ENCODE measurements at places on chromosomes 3 and 15. TPM values are rescaled to one million over a fixed set of nuclear protein-coding genes. Genes with fewer than 3 reads are reported as not detected.

ADCY5 gene
- 10.6 TPM for polyA plus RNA-seq

DUOXA1 gene
- polyA plus RNA-seq: 0.15 TPM

PRKAR2A gene
- 28.6 TPM for polyA plus RNA-seq

ZKSCAN7 gene
- polyA plus RNA-seq: 8.4 TPM

CD96 gene
- polyA plus RNA-seq: 4.1 TPM

GRCh38 chr3:107798381-107798780 lies 275.6 kb downstream of the BBX start:
- DNase-seq: no peak
- peaks cover 49% of the 10 kb centered on the region for H3K36me3 ChIP-seq
- no peak overlapping the region for H3K4me3 ChIP-seq
- H3K27ac ChIP-seq: no peak overlapping the region
- H3K4me1 ChIP-seq: peaks cover 4% of the 10 kb centered on the region
- no peaks in the 10 kb centered on the region for H3K27me3 ChIP-seq

- H3K4me3 ChIP-seq: no peak overlapping the region
- DNase-seq: no peak
- H3K27ac ChIP-seq: no peak overlapping the region
- H3K4me1 ChIP-seq: no peaks in the 10 kb centered on the region
Observed at GRCh38 chr15:91231703-91232102, 131.6 kb downstream of the SV2B start.

GRCh38 chr3:134066651-134067530 lies 37.2 kb upstream of the SLCO2A1 start:
- peak; percentile 66 for DNase-seq
- peak overlapping the region; percentile 80 for H3K27ac ChIP-seq
- H3K36me3 ChIP-seq: no peaks in the 10 kb centered on the region
- H3K4me3 ChIP-seq: no peak overlapping the region
- H3K4me1 ChIP-seq: peaks cover 25% of the 10 kb centered on the region

GRCh38 chr15:84653584-84653909 lies 536 bp downstream of the WDR73 start:
- peak overlapping the region; percentile 74 for H3K27ac ChIP-seq
- DNase-seq: no peak
- H3K4me3 ChIP-seq: peak overlapping the region; percentile 87
- peaks cover 31% of the 10 kb centered on the region for H3K36me3 ChIP-seq

DNA sequence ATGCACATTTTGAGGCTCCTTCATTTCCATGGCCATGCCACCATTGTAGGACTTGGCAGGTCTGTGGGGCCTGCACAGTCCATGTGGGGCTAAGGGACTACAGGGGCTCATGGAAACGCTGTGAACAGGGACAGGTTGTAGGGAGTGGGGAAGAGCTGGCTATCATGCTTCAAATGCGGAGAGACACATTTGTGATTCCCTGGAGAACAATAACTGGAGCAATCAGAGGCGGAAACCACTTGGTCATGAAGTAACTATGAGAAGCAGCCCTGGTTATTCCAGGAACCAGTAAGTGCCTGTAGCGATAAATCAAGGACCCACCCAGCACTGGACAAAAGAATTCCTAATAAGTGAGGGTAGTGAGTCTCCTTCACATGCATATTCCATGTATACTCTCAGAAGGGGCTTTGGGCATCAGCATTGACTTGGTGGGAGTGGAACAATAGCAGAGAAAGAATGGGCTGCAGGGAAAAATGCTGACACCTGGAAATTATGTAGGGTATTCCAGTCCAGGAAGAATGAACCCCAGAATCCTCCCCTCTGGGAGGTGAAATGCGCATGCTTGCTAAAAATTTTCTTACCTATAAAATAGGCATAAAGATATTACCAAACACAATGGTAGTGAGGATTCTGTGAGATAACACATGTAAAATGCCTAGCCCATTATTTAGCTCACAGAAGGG lies 251.4 kb upstream of the ROPN1 start:
- no peaks in the 10 kb centered on the region for H3K4me1 ChIP-seq
- DNase-seq: no peak
- no peak overlapping the region for H3K4me3 ChIP-seq
- H3K27ac ChIP-seq: no peak overlapping the region

- H3K27me3 ChIP-seq: no peaks in the 10 kb centered on the region
- no peak for DNase-seq
- H3K4me3 ChIP-seq: no peak overlapping the region
- H3K27ac ChIP-seq: no peak overlapping the region
- H3K4me1 ChIP-seq: no peaks in the 10 kb centered on the region
- no peaks in the 10 kb centered on the region for H3K36me3 ChIP-seq
Observed at GRCh38 chr3:161348796-161349400, 22.4 kb downstream of the SPTSSB start.

DNA sequence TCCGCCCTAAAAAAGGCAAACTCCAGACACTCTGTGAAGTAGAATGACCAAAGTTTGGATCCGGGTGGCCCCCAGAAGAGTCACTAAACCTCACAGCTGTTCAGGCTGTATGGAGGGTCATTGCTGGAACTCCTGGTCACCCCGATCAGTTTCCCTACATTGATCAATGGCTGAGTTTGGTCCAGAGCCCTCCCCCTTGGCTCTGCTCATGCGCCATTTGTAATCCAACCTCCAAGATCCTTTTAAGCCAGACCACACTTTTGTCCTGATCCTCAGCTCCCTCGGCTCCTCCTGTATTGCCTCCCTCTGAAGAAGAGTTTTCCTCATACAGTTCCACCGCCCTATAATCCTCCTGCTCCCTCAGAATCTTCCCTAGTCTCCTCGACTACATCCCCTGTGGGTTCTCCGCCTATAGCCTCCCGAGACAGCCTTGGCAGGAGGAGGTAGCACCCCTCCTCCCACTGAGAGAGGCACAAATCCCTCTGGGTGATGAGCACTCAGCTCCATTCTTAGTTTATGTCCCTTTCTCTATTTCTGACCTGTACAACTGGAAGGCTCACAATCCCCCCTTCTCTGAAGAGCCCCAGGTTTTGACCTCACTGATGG lies 42.2 kb downstream of the ZBTB11 start:
- H3K27me3 ChIP-seq: no peaks in the 10 kb centered on the region
- no peak overlapping the region for H3K4me3 ChIP-seq
- DNase-seq: no peak

GRCh38 chr3:45170096-45170495 lies 23.9 kb upstream of the CDCP1 start:
- H3K4me3 ChIP-seq: no peak overlapping the region
- DNase-seq: no peak
- H3K27me3 ChIP-seq: no peaks in the 10 kb centered on the region

DNA sequence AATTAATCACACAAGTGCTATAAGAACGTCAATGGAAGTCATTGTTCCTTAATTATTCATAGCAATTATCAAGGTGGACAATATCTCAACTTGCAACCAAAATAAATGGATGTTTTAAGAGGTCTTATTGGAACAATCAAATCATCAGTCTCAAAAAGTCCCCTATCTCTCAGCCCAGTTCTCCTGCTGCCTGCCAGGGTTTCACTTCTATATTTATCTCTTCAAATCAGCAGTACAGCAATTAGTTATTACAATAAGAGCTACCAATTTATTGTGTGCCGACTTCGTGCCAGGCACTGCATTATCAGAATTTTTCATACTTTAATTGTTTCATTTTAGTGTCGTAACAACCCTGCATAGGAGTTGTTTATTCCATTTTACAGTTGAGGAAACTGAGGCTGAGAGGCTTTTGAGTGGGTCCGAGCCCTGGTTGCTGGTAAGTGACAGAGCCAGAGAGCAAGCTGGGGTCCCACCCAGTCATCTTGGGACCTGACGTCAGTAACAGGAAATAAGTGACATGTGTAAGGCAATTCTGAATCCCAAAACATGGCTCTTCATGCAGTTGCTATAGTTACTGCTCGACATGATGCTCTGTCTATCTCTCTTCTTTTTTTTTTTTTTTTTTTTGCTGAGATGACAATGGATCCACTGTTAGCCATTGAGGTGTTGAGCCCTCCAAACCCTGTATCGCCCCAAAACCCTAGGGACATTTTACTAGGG lies 8.8 kb upstream of the KCTD6 start:
- no peak for DNase-seq
- H3K27me3 ChIP-seq: no peaks in the 10 kb centered on the region
- no peaks in the 10 kb centered on the region for H3K36me3 ChIP-seq
- no peaks in the 10 kb centered on the region for H3K4me1 ChIP-seq
- H3K4me3 ChIP-seq: no peak overlapping the region
- H3K27ac ChIP-seq: no peak overlapping the region

GRCh38 chr3:31213869-31214486 lies 318.7 kb upstream of the STT3B start:
- H3K27me3 ChIP-seq: no peaks in the 10 kb centered on the region
- H3K4me1 ChIP-seq: peaks cover 5% of the 10 kb centered on the region
- H3K27ac ChIP-seq: no peak overlapping the region
- no peaks in the 10 kb centered on the region for H3K36me3 ChIP-seq
- peak; percentile 84 for DNase-seq

DNA sequence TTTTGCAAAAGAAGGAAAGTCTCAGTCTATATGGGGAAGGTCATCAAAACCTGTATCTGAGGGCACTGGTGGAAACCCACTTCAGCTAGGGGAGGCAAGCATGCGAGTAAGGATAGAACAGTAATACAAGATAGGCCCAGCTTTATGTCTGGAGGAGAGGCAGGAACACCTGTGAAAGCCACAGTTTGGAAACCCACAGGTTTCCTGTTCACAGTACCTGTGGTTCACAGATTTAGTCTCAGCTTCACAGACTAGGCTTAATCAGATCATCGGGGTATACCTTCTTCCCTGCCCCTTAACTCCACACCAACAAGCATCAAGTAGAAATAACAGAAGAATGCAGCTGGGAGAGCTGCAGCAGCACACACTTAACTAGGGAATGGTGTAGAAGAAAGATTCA lies 36.2 kb downstream of the C2CD4B start:
- no peak for DNase-seq
- H3K36me3 ChIP-seq: no peaks in the 10 kb centered on the region
- peaks cover 9% of the 10 kb centered on the region for H3K4me1 ChIP-seq
- no peak overlapping the region for H3K27ac ChIP-seq
- no peak overlapping the region for H3K4me3 ChIP-seq
- H3K27me3 ChIP-seq: no peaks in the 10 kb centered on the region

DNA sequence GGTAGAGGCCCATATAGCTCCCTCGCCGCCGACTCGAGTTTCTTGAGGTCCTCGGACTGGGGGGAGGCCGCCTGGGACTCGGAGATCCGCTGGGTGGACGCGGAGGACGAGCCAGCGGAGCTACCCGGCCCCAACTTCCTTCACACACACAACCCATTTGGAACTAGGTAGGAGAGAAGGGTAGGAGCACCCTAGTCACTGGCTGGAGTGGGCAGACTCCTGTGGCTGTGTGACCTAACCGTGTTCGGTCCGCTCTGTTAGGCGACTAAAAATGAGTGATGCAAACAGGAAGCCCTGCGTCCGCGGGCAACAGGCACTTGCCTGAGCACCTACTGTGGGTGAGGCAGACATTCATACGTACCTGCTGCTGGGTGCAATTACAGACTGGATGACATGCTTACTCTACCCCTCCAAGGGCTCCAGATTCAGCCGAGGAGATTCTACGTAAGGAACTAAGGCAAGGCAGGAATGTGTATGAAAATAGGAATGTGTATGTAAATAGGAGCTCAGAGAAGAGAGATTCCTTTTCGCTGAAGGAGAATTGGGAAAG lies 4.6 kb upstream of the SIN3A start:
- H3K36me3 ChIP-seq: no peaks in the 10 kb centered on the region
- H3K27ac ChIP-seq: peak overlapping the region; percentile 94
- peak overlapping the region; percentile 93 for H3K4me3 ChIP-seq
- H3K4me1 ChIP-seq: peaks cover 27% of the 10 kb centered on the region

DNA sequence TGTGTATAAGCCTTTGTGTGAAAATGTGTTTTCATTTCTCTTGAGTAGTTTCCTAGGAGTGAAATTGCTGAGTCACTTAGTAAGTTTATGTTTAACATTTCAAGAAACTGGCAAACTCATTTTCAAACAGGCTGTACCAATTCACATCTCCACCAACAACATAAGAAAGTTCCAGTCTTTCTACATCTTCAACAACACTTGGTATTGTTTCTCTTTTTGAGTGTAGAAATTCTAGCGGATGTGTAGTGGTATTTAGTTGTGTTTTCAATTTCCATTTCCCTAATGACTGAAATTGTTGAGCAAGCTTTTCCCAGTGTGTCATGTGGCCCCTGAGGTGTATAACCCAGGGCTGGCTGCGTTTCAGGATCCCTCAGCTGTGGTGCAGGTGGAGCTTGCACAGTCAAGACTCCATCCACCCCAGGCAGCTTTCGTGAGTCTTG lies 258.5 kb downstream of the PDCD6IP start:
- no peak overlapping the region for H3K27ac ChIP-seq
- DNase-seq: no peak
- no peak overlapping the region for H3K4me3 ChIP-seq
- H3K4me1 ChIP-seq: no peaks in the 10 kb centered on the region

DNA sequence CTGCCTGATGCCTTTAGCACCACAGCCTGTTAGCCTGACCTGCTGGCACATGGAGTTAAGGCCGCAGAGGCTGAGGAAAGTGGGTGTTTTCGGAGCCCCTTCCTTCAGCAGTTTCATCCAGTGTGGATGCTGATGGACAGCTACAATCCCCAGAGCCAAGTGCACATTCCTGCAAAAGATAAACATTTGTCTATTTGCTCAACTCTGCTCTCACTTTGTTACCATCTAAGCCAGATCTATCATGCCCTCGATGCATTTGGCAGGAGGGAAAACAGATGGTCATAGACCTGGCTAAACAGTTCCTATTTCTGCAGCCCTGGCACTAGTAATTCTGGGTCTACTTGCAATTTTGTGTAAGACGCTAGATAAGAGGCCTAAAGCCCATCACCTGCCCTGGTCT lies 312.9 kb upstream of the RASGRP1 start:
- no peaks in the 10 kb centered on the region for H3K27me3 ChIP-seq
- peaks cover 10% of the 10 kb centered on the region for H3K4me1 ChIP-seq
- H3K4me3 ChIP-seq: no peak overlapping the region
- no peak for DNase-seq
- H3K36me3 ChIP-seq: no peaks in the 10 kb centered on the region

DNA sequence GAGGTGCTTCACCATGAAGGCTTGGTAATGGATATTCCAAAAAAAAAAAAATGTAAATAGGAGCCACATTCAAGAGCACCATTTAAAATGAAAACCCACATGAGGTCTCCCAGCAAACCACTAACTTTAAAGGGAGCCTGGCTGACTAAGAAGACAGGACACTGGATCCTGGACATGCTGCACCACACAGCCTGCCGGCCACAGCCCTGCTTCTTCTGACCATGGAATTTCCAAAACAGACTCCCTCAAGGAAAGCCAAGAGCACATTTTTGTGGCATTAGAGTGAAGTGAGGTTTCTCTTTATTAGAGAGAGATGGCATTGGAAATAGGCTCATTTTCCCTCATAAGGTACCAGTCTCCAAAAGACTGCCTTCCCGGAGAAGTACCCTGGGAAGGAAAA lies 113.9 kb downstream of the RORA start:
- no peaks in the 10 kb centered on the region for H3K27me3 ChIP-seq
- H3K36me3 ChIP-seq: no peaks in the 10 kb centered on the region
- DNase-seq: no peak
- H3K4me1 ChIP-seq: no peaks in the 10 kb centered on the region
- no peak overlapping the region for H3K4me3 ChIP-seq

DNA sequence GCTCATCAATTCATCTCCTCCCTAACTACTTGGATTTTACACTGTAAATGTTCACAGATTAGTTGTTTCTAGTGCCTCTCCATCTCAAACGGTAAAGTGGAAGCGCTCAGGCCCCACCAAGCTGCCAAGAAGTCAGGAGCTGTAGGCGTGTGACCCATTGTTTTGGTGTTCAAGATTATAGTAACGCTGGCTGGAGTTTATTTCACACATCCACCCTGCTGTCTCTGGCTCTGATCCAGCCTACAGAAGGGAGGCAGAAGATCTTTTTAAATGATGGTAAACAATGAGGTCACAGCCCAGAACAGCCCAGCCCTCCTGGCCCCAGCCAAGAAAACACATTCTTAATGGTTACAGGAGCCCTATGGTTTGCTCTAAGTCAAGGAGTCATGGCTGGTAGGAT lies 25.7 kb upstream of the GALNT15 start:
- no peak overlapping the region for H3K4me3 ChIP-seq
- DNase-seq: peak; percentile 59
- H3K36me3 ChIP-seq: no peaks in the 10 kb centered on the region
- no peaks in the 10 kb centered on the region for H3K27me3 ChIP-seq
